ENCODE measurements at places on chromosomes 7 and 10.

DNA sequence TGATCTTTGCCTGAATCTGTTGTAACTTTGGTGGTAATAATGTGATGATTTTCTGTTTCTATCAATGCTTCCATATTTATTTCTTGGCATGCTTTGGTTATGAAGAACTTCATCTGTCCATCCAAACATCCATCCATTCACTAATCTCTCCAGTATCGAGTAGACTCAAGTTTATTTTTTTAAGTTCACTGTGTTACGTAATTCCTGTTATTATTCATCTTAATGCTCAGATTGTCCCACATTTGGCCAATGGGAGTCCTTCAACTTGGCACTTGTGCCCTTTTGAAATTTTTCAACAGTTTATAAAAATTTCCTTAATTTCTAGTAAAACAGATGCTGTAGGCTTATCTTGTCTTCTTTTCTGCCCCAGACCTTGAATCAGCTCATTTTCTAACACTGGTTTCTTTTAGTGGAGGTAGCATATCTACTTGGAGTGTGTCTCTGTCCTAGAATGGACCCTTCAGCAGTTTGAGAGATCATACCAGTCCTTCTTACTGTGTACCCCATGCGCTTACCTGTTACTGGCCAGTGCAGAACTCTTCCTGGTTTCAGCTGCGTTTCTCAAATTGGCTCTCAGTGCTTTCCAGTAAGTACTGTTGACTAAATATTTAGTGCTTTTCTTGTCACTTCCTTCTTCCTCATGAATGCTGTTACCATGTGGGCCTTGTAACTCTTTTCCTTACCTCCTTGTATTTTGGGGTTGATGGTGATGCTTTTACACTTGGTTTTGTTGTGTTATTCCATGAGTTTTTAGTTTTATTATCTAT, 100.8 kb downstream of the MLLT10 start:
- no peak for DNase-seq

DNA sequence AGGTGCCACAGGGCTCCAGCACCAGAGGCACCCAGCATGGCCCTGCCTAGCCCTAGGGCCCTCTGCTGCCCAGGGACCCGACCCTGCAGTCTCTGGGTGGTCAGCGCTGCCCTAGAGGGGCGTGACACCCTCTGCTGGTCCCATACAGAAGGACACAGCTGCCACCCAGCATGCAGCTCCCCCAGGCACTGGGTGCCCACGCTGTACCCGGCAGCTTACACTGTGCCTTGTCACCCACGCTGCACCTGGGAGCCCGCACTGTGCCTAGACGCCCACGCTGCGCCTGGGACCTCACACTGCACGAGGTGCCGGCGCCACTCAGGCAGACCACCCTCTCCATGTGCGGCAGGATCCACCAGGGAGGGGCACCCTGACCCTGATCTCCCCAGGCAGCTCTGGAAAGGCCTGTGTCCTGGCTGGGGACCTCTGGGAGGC, 55.2 kb downstream of the PWWP2B start:
- no peak for DNase-seq

DNA sequence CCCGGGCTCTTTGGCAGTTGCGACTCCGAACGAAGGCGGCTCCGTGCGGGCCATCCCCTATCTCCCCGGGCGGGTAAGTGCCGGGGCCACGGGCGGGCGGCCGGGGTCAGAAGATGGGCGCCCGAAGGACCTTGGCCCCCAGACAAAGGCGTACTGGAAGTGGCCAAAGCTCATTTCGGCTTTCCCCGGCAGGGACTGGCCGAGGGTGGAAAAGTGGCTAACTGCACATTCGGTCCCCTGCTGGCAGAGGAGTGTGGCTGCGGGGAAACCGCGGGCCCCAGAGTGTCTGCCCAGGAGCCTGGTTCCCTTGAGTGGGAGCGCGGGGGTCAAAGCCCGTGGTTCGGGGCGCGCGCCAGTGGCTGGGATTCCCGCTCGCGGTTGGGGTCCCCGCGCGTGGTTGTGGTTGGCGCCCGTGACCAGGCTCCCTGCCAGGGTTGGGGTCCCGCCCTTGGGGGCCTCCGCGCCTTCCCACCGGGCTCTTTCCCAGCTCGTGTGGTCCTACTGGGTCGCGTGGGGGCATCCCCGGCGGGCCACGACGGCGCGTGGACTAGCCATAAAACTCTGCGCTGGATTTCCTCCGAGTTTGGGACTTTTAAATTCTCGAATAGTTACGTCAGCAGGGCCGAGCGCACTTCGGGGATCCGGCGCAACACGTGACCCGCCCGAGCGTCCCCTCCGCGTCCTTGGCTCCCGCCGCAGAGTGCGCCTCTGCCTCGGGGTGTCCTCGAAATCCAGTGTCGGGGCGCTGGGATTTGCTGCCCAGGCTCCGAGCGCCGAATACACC, 124.4 kb downstream of the TACC2 start:
- DNase-seq, result no peak

DNA sequence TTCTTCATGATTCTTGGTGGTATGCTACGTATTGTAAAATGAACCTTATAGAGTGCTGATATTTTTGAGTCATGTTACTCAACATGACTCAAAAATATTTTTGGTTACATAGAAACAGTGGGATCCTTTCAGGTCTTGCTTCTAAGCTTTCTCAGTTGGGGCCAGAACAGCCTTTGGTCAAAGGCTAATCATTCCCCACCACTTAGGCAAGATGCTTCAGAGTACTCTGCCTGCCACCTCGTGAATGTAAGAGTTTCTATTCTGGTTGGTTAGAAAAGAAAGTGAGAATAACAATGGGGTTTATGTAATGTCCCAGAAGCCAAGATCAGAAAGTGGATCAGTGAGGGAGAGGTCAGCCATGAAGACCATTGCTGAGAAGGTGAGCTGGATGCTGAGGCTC, 327.8 kb downstream of the TCERG1L start:
- no peak for DNase-seq

DNA sequence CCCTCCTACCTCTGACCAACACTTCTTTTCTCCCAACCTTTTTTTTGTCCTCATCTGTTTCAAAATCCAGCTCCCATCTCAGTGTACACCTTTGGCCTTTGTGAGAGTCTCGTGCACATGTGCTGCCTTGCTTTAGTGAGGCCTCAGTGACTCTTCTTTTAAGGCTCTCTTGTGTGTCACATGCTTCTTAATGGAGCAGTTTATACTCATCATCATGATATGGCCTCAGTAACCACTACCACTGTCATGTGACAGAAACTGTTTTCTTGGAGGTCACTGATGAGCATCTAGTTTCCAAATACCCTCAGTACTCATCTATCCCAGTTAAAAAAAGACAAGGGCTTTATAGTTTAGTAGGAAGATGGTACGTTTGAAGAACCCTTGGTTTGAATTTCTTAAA, 8.1 kb upstream of the ARHGAP22 start:
- DNase-seq, result no peak

GRCh38 chr7:155003376-155004214, 671 bp upstream of the PAXIP1 start:
- DNase-seq, result peak; percentile 72

DNA sequence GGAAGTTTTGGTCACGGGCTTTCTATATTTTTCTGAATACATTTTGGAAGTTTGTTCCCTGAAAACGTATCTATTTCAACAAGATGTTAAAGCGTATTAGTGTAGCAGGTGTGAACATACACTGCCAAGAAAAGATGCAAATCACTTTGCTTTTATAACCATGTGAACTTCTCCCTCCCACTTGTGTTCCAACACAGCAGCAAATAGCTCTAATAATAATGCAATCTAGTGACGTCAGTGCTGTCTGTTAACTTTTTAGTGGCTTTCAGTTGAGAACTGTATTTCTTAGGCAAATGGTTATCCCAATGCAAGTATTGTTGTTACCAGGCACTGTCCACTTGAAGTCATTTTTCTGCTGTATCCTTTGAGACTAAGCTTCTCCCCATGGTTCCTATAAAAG, 188.4 kb upstream of the IGFBP3 start:
- no peak for DNase-seq

- DNase-seq, result no peak
These were observed 88.6 kb upstream of the ARID5B start for GRCh38 chr10:61812920-61813319.

- no peak for DNase-seq
These were observed 202.3 kb downstream of the HERPUD2 start for GRCh38 chr7:35492451-35493175.

DNA sequence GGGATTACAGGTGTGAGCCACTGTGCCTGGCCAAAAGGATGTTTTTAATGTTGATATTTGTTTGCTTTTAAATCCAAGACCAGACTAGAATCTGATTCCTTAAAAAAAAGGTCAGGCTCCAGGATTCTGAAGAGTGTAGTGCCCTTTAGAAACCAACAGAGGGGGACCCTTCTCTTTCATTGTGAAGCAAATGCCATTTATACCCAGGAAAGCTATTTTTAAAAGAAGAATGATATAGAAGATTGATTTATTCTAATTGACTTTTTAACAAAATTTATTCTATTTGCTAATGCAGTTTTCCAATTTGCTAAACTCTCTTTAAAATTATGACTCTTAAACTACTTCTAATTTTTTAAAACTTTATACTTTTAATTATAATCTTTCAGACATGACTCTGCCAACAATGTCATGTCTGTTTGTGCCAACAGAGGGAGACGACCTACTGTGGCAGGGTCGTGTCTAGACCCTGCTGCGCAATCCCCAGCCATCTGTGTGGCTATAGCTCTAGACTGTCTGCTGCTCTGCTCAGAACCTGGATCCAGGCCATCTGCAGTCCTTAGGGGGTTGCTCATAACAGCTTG, 201.0 kb upstream of the IMMP2L start:
- DNase-seq, result no peak

Data from stimulated activated CD4-positive, alpha-beta T cell treated with anti-CD3 and anti-CD28 coated beads, Interleukin-15, amount 100 ng/mL, for 48 hours (primary cell).